Left ventricle myocardium inferior (tissue), 1 donor: ENCODE measurements at places on chromosomes 16 and 17. TPM values are rescaled to one million over a fixed set of nuclear protein-coding genes. Genes with fewer than 3 reads are reported as not detected.

The TBC1D26 gene
- total RNA-seq: not detected

The C16orf95 gene
- 3.2 TPM for total RNA-seq

The BCO1 gene
- total RNA-seq: not detected

GRCh38 chr17:12736526-12736925, 52.8 kb upstream of the ARHGAP44 start:
- H3K4me1 ChIP-seq: peaks cover 46% of the 10 kb centered on the region
- H3K4me3 ChIP-seq: no peak overlapping the region
- DNase-seq: no peak
- peak overlapping the region; percentile 90 for H3K27ac ChIP-seq

GRCh38 chr17:19725486-19725885, 9.1 kb upstream of the SLC47A2 start:
- no peaks in the 10 kb centered on the region for H3K36me3 ChIP-seq
- no peak for DNase-seq
- H3K4me1 ChIP-seq: peaks cover 49% of the 10 kb centered on the region
- H3K4me3 ChIP-seq: no peak overlapping the region
- no peaks in the 10 kb centered on the region for H3K27me3 ChIP-seq
- peak overlapping the region; percentile 94 for H3K27ac ChIP-seq

DNA sequence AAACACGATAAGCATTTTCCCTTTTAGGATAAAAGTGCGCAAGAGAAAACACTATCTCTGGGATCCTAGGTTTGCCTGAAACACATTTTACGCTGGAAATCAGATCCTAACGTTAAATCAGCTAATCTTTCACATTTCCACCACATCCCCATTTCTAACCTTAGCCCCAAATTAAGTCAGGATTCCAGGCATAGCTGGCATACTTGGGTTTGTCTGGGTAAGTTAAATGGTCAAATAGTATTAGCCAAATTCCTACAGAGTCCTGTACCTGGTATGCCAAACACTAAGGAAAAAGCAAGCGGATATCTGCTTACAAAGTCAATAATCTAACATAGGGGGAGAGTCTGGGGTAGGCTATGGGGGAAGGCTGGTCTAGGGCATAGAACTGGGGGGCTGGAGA, 557.4 kb upstream of the ZFHX3 start:
- no peak overlapping the region for H3K4me3 ChIP-seq
- H3K27me3 ChIP-seq: peaks cover 26% of the 10 kb centered on the region
- no peak for DNase-seq

DNA sequence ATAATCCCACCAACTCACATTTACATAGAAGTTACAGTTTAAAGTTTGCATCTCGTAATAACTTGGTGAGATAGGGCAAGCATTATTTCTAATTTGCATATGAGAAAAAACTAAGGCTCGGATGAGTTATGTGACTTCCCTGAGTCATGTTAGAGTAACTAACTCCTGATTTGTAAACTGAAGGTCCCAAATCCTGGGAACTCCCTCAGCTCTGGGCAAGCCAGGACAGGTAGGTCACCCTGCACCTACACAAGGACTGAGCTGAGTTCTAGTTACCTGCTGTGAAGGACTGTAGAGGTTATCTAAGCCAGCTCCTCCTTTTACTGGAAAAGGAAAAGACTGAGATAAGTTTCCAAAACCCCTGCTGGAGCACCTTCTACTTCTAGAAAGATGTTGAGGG, 92.1 kb upstream of the HLF start:
- H3K36me3 ChIP-seq: peaks cover 6% of the 10 kb centered on the region
- no peak overlapping the region for H3K4me3 ChIP-seq
- H3K27ac ChIP-seq: no peak overlapping the region
- H3K27me3 ChIP-seq: no peaks in the 10 kb centered on the region

DNA sequence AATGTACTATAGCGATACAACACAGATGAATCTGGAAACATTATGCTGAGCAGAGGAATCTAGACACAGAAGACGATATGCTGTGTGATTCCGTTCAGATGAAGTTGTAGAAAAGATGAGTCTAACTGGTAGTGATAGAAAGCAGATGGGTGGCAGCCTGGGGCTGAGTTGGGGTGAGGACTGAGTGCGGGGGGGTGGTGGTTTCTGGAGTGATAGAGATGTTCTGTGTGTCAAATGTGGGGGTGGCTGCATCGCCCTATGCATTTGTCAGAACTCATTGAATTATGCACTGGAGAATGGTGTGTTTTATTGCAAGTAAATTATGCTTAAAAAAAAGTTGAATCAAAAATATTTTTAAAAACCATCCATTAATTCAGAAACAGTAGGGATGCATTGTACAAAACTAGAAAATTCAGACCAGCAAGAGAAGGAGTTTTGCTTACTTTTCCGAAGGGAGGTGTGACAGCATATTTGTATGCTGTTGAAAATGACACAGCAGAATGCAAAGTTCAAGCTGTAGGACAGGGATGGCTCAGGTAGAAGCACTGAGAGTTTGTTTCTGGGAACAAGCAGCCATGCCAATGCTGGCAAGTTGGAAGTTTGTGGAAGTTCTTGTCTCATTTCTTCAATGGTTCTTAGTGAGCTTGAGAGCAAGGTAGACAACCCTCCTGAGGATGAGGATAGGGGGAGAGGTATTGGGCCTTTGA, 13.0 kb upstream of the DRG2 start:
- DNase-seq: no peak
- no peaks in the 10 kb centered on the region for H3K36me3 ChIP-seq
- peaks cover 32% of the 10 kb centered on the region for H3K27me3 ChIP-seq
- no peak overlapping the region for H3K27ac ChIP-seq
- no peak overlapping the region for H3K4me3 ChIP-seq

DNA sequence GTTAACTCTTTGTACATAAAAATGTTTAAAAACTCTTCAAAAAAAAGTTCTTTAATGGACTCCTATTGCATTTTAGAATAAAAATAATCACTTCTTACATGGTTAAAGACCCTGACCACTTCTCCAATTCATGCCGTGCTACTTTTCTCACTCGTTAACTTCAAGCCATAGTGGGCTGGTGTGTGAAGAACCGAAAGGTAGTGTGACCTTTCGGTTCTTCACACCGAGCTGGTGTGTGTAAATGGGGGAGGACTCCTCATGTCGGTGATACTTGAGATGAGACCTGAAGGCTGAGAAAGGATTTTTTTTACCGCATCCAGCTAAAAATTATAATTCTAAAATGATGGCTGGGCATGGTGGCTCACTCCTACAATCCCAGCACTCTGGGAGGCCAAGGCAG, 22.1 kb downstream of the RFFL start:
- no peaks in the 10 kb centered on the region for H3K36me3 ChIP-seq
- no peak for DNase-seq
- no peaks in the 10 kb centered on the region for H3K27me3 ChIP-seq
- H3K27ac ChIP-seq: no peak overlapping the region

- H3K4me1 ChIP-seq: peaks cover 9% of the 10 kb centered on the region
- DNase-seq: no peak
- no peak overlapping the region for H3K27ac ChIP-seq
- no peaks in the 10 kb centered on the region for H3K27me3 ChIP-seq
These were observed 26.4 kb downstream of the KIFC3 start for GRCh38 chr16:57775661-57776469.

DNA sequence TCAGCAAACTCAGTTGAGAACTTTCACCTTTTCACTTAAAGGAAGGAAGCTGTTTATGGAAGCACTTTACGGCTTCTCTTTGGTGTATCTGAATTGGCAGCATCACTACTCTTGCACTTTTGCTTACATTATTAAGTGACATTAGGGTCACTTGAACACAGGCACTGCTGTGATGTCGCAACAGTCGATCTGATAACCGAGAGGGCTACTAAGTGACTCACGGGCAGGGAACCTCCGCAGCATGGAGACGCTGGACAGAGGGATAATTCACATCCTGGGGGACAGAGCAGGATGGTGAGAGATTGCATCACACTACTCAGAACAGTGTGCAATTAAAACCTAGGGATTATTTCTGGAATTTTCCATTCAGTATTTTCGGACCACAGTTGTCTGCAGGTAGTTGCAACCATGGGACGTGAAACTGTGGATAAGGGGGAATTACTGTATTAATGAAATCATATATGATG, 56.5 kb downstream of the DNAH2 start:
- no peak for DNase-seq
- no peaks in the 10 kb centered on the region for H3K36me3 ChIP-seq
- H3K4me3 ChIP-seq: no peak overlapping the region
- H3K27ac ChIP-seq: no peak overlapping the region
- H3K27me3 ChIP-seq: peaks cover 79% of the 10 kb centered on the region
